Amniotic epithelial cell (primary cell): ENCODE measurements at places on chromosomes 3 and 15.

DNA sequence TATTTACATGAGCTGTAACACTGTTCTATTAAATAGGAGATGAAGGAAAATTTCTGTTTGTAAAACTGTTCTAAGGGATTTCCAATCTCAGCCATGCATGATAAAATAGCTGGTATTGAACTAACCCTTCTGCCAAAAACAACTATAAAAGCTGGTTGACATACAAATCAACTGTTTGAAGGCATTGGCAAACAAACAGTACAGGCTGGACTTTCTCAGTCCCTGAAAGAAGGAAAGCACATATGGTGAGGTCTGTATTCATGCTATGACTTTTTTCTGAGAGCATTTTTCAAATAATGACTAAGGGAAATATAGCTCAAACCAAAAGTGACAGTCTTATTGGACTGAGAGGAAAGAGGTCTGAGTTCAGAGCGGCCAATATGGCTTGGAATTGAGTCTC, 117.0 kb upstream of the CCDC54 start:
- DNase-seq, result no peak

- peak; percentile 15 for DNase-seq
Measured at GRCh38 chr3:150367757-150368156, 40.3 kb upstream of the TSC22D2 start.

GRCh38 chr3:175356899-175357324, 497.8 kb downstream of the NAALADL2 start:
- DNase-seq, result peak; percentile 5

GRCh38 chr15:85562824-85563223, 182.4 kb downstream of the AKAP13 start:
- no peak for DNase-seq

DNA sequence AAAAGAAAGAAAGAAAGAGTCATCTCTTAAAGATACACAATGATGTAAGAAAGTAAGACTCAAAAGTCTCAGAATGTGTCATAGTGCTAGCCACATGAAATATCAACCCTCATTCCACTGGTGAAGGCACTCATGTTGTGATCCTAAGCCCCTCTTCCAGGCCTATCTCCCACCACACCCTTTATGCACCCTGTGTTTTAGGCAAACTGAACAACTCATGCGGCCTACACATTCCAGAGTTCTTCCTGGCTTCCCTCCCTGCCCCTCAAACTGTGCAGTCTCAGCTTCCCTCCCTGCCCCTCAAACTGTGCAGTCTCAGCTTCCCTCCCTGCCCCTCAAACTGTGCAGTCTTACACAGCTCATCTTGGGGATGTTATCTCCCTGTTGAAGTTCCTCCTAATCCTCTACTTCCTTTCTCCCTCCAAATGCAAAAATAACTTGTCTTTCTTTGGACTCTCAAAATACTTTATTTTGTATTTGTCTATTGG, 69.0 kb upstream of the FNDC3B start:
- peak; percentile 59 for DNase-seq
